Activated naive CD8-positive, alpha-beta T cell treated with anti-CD3 and anti-CD28 coated beads, Interleukin-2, amount 50 U/mL, for 24 hours (primary cell): ENCODE measurements at places on chromosomes 1 and 21.

- DNase-seq, result no peak
These were observed 5.4 kb downstream of the BARHL2 start for GRCh38 chr1:90711696-90712095.

DNA sequence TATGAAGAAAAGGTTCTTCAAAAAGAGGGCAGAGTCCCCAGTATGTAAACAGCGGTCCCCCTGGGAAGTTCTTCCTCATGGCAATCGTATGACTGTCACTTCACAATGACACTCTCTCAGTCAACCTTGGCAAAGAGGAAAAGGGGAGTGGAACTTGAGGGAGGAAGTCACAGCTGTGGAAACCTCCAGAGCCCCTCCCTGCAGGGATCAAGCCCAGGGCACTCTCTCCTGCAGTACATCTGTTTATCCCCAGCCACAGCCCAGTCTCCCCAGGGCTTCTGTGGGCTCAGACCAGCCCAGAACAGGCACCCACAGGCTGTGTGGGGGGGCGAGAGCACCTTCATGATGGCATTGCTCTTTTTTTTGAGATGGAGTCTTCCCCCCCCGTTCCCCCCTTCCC is 2.0 kb downstream of the ATP13A2 start:
- no peak for DNase-seq

GRCh38 chr1:28135371-28136168 is 40.9 kb downstream of the PTAFR start:
- no peak for DNase-seq

- DNase-seq, result no peak
These were observed 81.8 kb downstream of the NOTCH2 start for GRCh38 chr1:119987686-119988085.
